ENCODE measurements at places on chromosomes 2 and 18. TPM values are rescaled to one million over a fixed set of nuclear protein-coding genes. Genes with fewer than 3 reads are reported as not detected.

The VWC2L gene
- not detected for total RNA-seq

The COL4A3 gene
- 0.17 TPM for total RNA-seq

The ZNF519 gene
- total RNA-seq: 3.6 TPM

The IL37 gene
- total RNA-seq: not detected

The LCT gene
- total RNA-seq: under 0.01 TPM

The TCF23 gene
- not detected for total RNA-seq

The PNPT1 gene
- 21.2 TPM for total RNA-seq

The KCNE4 gene
- total RNA-seq: 21.2 TPM

The CNDP1 gene
- not detected for total RNA-seq

The ASPRV1 gene
- total RNA-seq: 0.33 TPM

The RAPGEF4 gene
- total RNA-seq: 0.66 TPM

The LIMS4 gene
- total RNA-seq: 3.6 TPM

The ANKRD62 gene
- not detected for total RNA-seq

The SMYD5 gene
- total RNA-seq: 27.1 TPM

The EPAS1 gene
- total RNA-seq: 71.1 TPM

The TGFA gene
- total RNA-seq: 0.73 TPM

The FAM168B gene
- 119 TPM for total RNA-seq

The CD226 gene
- 0.66 TPM for total RNA-seq

The C2orf80 gene
- total RNA-seq: not detected

The GRB14 gene
- 0.29 TPM for total RNA-seq

The LOXL3 gene
- total RNA-seq: 53.9 TPM

The CD207 gene
- total RNA-seq: not detected

The GRHL1 gene
- total RNA-seq: 0.58 TPM

The TNFRSF11A gene
- total RNA-seq: 0.66 TPM

The SCYGR4 gene
- total RNA-seq: not detected

The SLC8A1 gene
- 80.3 TPM for total RNA-seq

The OTOS gene
- total RNA-seq: 1.2 TPM

The CYS1 gene
- 7.3 TPM for total RNA-seq

The UGT1A9 gene
- not detected for total RNA-seq

The PARD3B gene
- total RNA-seq: 15.7 TPM

The UXS1 gene
- total RNA-seq: 32.9 TPM

The ZNF638 gene
- total RNA-seq: 97.6 TPM

The CIDEA gene
- not detected for total RNA-seq

The RAB17 gene
- total RNA-seq: 0.83 TPM

The PROC gene
- not detected for total RNA-seq

The HOXD4 gene
- not detected for total RNA-seq

The LGALSL gene
- total RNA-seq: 1.5 TPM

The TXNDC2 gene
- under 0.01 TPM for total RNA-seq

The OSBPL1A gene
- 59.2 TPM for total RNA-seq

The ANTXR1 gene
- total RNA-seq: 39.4 TPM

The NDC80 gene
- 1.7 TPM for total RNA-seq

The FSHR gene
- total RNA-seq: not detected

The ABHD1 gene
- under 0.01 TPM for total RNA-seq

The UNC50 gene
- total RNA-seq: 54.3 TPM

The SOCS6 gene
- 31.0 TPM for total RNA-seq

The TPGS2 gene
- 180 TPM for total RNA-seq

The NFATC1 gene
- 1.9 TPM for total RNA-seq

The SGPP2 gene
- total RNA-seq: not detected

The SRD5A2 gene
- total RNA-seq: not detected

The SLC9A4 gene
- total RNA-seq: not detected

The AQP12A gene
- not detected for total RNA-seq

The ZDBF2 gene
- 10.4 TPM for total RNA-seq

The BCL11A gene
- under 0.01 TPM for total RNA-seq

The ARHGAP28 gene
- total RNA-seq: 13.4 TPM

The PLB1 gene
- 2.0 TPM for total RNA-seq

The SCN7A gene
- 16.4 TPM for total RNA-seq

The SAG gene
- total RNA-seq: not detected
